Urinary bladder (tissue), 4 donors: ENCODE measurements at places on chromosomes 3 and 15. TPM values are rescaled to one million over a fixed set of nuclear protein-coding genes. Genes with fewer than 3 reads are reported as not detected.

DNA sequence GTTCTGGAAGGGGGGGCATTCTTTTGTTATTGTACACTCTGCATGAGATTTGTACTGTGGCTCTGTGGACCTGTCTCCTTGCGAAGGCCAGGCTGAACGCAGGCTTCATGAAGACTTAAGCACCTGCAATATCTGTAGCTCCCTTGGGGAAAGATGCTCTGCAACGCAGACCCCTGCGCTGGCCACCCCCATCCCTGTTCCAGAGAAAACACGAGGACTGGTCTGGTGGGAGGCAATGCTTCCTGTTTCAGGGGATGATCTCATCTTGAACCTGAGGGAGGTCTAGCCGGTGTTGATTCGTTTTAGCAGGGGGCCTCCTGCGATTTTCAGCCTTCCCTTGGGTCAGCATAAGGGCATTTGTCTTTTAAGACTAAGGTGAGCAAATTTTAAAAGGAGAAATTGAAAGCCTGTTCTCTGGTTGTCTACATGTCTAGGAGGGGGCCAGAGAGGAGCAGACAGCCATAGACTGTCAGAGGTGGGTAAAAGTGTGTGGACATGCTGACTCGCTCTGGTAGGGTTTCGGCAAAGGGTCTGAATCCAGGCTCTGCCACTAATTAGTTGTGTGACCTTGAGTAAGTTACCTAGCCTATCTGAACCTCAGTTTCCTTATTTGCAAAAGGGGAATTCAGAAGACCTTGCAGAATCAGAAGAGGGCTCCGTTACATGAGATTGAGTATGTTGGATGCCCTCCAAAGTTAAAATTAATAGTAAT, 80.9 kb upstream of the RASGRF1 start:
- no peak for DNase-seq

DNA sequence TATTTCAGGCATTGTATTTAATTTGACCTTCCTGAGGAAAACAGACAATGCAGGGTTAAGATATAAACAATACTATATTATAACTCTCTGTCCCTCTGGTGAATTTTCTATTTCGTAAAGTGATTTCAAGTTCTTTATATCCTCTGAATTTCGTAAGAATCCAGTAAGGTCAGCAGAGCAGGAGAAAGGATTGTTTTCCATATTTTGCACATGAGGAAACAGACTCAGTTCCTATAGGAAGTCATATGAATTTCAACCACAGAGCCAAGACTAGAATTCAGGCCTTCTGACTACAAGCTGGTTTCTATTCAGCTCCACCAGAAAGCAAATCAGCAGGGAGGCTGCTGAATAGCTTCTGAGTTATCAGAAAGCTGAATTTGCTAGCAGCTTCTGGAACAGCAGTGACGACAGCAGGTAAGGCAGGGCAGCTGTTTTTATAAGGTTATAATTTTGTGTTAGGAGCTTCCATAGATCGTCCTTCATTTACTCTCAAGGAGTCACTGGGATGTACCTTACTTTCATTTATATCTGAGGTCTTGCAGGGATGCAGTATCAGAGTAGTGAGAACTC, 11.1 kb upstream of the PLAAT1 start:
- no peak for DNase-seq

GRCh38 chr15:52357949-52358348, 62.3 kb upstream of the MYO5C start:
- DNase-seq, result no peak

- no peak for DNase-seq
Measured at GRCh38 chr15:100042558-100042957, 299.2 kb downstream of the ADAMTS17 start.

- DNase-seq, result no peak
Measured at GRCh38 chr3:52842424-52842823, 7.6 kb upstream of the MUSTN1 start.

DNA sequence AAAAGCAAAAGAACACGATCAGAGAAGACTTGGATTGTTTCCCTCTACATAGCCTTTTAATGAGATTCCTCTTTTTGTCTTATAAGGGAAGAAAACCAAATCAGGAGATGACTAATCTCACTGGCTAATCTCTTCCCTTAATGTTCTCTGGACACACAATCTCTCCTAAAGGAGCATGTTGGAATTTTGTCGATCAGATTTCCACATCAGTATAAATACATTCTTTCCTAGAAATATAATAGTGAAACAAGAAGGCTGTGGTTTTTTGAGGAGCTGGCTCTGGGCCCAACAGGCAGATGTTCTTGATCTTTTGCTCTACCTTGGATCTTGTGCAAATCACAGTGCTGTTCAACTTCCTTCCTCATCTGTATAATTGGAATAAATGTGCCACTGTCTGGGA, 94.0 kb downstream of the GTPBP8 start:
- peak; percentile 64 for DNase-seq

DNA sequence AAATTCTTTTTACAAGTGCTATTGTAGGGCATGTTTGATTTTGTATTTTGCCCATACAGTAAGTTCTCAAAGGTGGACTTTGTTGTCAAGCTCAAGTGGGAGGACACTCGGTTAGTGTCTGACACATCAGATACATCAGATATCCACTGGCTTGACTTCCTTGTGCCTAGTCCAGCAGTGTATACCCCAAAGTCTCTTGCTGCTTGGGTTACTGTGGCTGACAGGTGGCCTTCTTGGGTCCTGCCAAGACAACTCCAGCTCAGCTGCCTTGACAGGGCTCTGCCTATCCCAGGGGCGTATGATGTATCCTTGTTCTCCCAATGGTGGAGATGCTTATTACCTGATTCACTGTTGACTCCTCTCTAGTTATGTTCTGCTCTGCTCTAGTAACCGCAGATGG, 214.9 kb downstream of the CBLB start:
- DNase-seq, result no peak

- no peak for DNase-seq
Measured at GRCh38 chr15:85543741-85544155, 163.3 kb downstream of the AKAP13 start.

DNA sequence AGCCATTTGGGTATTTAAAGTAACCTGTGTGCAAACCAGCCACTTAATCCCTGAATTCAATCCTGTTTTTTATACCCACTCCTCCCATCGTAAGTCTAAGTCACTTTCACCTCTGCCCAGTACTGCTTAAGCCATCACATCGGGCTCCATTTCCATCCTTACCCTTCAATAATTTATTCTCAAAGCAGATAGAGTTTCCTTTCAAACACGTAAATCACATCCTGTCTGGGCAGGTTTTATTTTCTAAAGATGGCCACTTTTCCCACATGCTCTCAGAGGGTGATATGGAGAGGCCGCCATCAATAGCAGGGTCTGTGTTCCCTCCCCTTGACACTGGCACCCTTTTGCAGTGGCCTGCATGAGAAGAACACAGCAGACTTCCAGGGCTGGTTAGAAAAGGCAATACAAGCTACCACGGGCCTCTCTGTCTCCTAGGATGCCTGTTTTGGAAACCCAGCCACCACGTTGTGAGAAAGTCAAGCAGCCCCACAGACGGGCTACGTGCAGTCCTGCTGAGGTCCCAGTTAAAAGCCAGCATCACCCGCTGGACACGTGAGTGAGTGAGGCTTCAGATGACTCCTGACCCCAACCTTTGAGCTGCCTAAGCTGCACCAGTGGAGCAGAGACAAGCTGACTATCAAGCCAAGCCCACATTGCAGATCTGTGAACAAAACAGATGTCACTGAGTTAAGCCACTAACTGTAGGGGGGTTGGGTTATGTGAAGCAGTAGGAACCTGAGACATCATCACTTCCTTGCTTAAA, 241.8 kb upstream of the SLCO3A1 start:
- DNase-seq, result no peak

Gene ZIC1
- not detected for total RNA-seq

Gene PPM1L
- 24.2 TPM for total RNA-seq
